Activated T-helper 1 cell treated with anti-CD3 and anti-CD28 coated beads, Interleukin-12 subunit alpha, Interleukin-12 subunit beta, Interleukin-2, Interleukin-4 antibody, amounts not matched to agents 30 ng/mL and 10 ng/mL and 1 ng/mL, durations not matched to agents 14 hours and 24 hours and 36 hours (primary cell): ENCODE measurements at places on chromosomes 2 and 18.

DNA sequence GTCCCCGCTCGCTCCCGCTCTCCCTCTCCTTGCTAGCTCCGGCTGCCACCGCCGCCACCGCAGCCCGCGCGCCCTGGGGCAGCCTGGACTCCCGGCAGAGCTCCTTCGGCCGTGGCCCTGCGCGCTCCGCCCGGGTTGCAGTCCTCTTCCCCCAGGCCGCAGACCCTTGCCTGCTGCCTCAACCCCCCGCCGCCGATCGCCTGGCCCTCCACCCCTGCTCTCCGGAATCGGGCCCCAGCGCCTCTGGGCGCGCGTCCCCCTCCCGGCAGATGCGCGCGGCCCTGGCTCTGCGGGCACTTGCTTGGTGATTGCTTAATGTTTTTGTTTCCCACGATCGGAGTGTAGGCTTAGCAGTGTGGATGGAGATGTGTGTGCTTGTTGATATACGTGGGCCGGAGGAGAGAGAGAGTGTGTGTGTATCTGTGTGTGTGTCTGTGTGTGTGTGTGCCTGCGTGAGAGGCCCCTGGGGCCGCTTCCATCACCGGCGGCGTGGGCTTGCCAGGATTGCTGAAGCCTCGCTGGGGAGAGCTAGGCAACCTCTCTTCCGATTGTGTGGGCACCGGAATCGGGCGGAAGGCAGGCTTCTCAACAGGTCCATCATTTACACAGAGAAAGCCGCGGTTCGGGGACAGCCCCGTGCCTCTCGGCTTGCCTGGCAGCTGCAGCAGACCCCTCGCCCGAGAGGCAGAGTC lies 877 bp downstream of the INHBB start:
- H3K4me1 ChIP-seq, result peaks cover 13% of the 10 kb centered on the region
- no peak for DNase-seq
- peaks cover 52% of the 10 kb centered on the region for H3K27me3 ChIP-seq
- H3K4me3 ChIP-seq, result peak overlapping the region; percentile 75

GRCh38 chr18:79531386-79531785 lies 135.7 kb downstream of the NFATC1 start:
- peaks cover 3% of the 10 kb centered on the region for H3K4me1 ChIP-seq
- H3K27me3 ChIP-seq, result no peaks in the 10 kb centered on the region
- no peak overlapping the region for H3K4me3 ChIP-seq
- peak overlapping the region; percentile 18 for H3K27ac ChIP-seq
- H3K36me3 ChIP-seq, result peaks cover 19% of the 10 kb centered on the region

DNA sequence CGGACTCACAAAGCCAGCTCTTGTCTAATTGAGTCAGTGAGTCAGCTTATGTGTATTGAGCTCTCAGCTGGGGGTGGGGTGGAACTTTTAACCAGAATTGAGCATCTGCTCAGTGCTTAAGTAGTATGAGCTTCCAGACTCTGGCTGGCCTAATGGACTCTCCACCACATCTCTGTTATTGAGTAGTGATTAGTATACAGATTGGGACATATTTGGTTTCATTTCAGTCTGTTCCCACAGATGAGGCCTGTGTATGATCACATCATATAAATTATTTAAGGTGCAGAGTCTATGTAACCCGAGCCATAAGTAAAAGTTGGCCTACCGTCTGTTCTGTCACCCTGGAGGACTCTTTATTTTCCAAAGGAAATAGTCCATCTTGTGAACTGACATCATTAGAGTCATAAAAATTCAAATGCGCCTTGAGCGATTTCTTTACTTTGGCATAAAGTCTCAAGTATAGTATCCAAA lies 152.1 kb downstream of the THSD7B start:
- no peak for DNase-seq
- H3K4me1 ChIP-seq, result no peaks in the 10 kb centered on the region
- no peaks in the 10 kb centered on the region for H3K36me3 ChIP-seq
- H3K4me3 ChIP-seq, result no peak overlapping the region

GRCh38 chr18:3875961-3876360 lies 426.0 kb downstream of the TGIF1 start:
- no peak overlapping the region for H3K4me3 ChIP-seq
- H3K4me1 ChIP-seq, result no peaks in the 10 kb centered on the region
- no peak for DNase-seq
- H3K27me3 ChIP-seq, result peaks cover 27% of the 10 kb centered on the region
- no peak overlapping the region for H3K27ac ChIP-seq

DNA sequence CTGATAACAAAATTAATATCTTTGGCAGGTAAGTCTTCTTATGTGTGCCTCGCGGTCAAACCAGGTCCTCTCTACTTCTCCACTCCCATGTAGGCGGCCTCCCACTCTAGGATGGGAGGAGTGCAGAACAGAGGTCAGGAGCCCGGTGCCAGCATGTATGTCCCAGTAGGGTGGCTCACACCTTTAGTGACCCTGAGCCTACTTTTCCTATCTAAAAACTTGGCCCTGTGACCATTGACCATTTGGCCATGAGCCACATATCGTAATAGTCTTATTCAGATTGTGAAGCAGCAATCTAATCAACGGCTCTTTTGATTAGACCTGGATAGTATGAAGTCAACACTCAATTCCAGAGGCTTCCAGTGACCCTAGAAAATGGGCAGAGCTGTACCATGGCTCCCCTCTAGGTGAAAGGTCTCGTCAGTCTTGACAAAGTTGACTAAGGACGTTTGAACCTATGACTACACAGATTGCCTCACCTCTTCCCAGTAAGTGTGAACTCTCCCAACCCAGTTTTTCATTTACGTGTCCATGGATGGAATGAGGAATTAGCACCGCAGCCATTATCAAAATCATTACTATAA lies 17.1 kb upstream of the FABP1 start:
- H3K36me3 ChIP-seq, result no peaks in the 10 kb centered on the region
- no peaks in the 10 kb centered on the region for H3K4me1 ChIP-seq
- peaks cover 17% of the 10 kb centered on the region for H3K27me3 ChIP-seq
